ENCODE measurements at places on chromosomes 1 and 21. TPM values are rescaled to one million over a fixed set of nuclear protein-coding genes. Genes with fewer than 3 reads are reported as not detected.

PLEKHA6 gene
- total RNA-seq = 20.3 TPM

S100A12 gene
- not detected for total RNA-seq

EPHA8 gene
- not detected for total RNA-seq

URB2 gene
- total RNA-seq = 15.4 TPM

CHI3L1 gene
- total RNA-seq = not detected

OLIG2 gene
- not detected for total RNA-seq

PM20D1 gene
- total RNA-seq = not detected
